ENCODE measurements at places on chromosomes 13 and 19. TPM values are rescaled to one million over a fixed set of nuclear protein-coding genes. Genes with fewer than 3 reads are reported as not detected.

PCDH9 gene
- total RNA-seq: 7.2 TPM

TPTE2 gene
- total RNA-seq: not detected

ZNF568 gene
- 1.3 TPM for total RNA-seq

COMP gene
- total RNA-seq: 0.06 TPM

C13orf46 gene
- total RNA-seq: 0.08 TPM

SYCN gene
- total RNA-seq: not detected

CCDC169 gene
- total RNA-seq: 0.35 TPM

C1QTNF9 gene
- not detected for total RNA-seq

CPAMD8 gene
- total RNA-seq: not detected

PTBP1 gene
- total RNA-seq: 212 TPM

RAB4B gene
- 14.5 TPM for total RNA-seq

NR2C2AP gene
- total RNA-seq: 32.3 TPM

DOCK6 gene
- total RNA-seq: 8.4 TPM

COG3 gene
- total RNA-seq: 12.6 TPM

SIGLEC12 gene
- total RNA-seq: not detected

SIAH3 gene
- total RNA-seq: not detected

TEAD2 gene
- total RNA-seq: 17.9 TPM

PSPN gene
- 0.65 TPM for total RNA-seq

GPR4 gene
- 0.12 TPM for total RNA-seq

ALOX5AP gene
- 3.7 TPM for total RNA-seq

ANGPTL8 gene
- not detected for total RNA-seq

CEACAM20 gene
- 0.08 TPM for total RNA-seq

WDR62 gene
- total RNA-seq: 30.3 TPM

VSIG10L gene
- 6.8 TPM for total RNA-seq

ZNF763 gene
- total RNA-seq: not detected

CCDC122 gene
- total RNA-seq: 2.6 TPM

CNN2 gene
- 49.8 TPM for total RNA-seq

DLL3 gene
- 10.3 TPM for total RNA-seq

NALCN gene
- total RNA-seq: 4.8 TPM

ZNF66 gene
- total RNA-seq: not detected

ZNF471 gene
- total RNA-seq: 0.06 TPM

SERP2 gene
- total RNA-seq: not detected

ADM5 gene
- 3.4 TPM for total RNA-seq

SOX1 gene
- not detected for total RNA-seq

PNMA8A gene
- total RNA-seq: 11.5 TPM

TMC4 gene
- total RNA-seq: 1.7 TPM

PSG2 gene
- not detected for total RNA-seq

SYNGR4 gene
- 3.7 TPM for total RNA-seq

LRRC63 gene
- not detected for total RNA-seq

ZNF296 gene
- total RNA-seq: 9.1 TPM

USHBP1 gene
- total RNA-seq: not detected

LHFPL6 gene
- total RNA-seq: 6.9 TPM

ZNF98 gene
- total RNA-seq: not detected

DNASE2 gene
- total RNA-seq: 33.8 TPM

POGLUT2 gene
- total RNA-seq: 6.3 TPM

SMAD9 gene
- 0.30 TPM for total RNA-seq

TSHZ3 gene
- total RNA-seq: 3.1 TPM

THSD1 gene
- total RNA-seq: 9.1 TPM

AMER2 gene
- not detected for total RNA-seq

PSG4 gene
- total RNA-seq: 0.60 TPM

COX7A1 gene
- not detected for total RNA-seq

KIR2DL3 gene
- not detected for total RNA-seq

IL17D gene
- 1.6 TPM for total RNA-seq

TBXA2R gene
- total RNA-seq: 0.96 TPM

BRSK1 gene
- total RNA-seq: 5.4 TPM

GSX1 gene
- not detected for total RNA-seq

KLK15 gene
- total RNA-seq: not detected

ZNF442 gene
- not detected for total RNA-seq

MRPL4 gene
- total RNA-seq: 76.5 TPM

Measured in A549 treated with CORT108297 at 1 μM for 4 hours (cell line).